Posterior cingulate gyrus (tissue), 11 donors: ENCODE measurements at places on chromosomes 12 and 14.

DNA sequence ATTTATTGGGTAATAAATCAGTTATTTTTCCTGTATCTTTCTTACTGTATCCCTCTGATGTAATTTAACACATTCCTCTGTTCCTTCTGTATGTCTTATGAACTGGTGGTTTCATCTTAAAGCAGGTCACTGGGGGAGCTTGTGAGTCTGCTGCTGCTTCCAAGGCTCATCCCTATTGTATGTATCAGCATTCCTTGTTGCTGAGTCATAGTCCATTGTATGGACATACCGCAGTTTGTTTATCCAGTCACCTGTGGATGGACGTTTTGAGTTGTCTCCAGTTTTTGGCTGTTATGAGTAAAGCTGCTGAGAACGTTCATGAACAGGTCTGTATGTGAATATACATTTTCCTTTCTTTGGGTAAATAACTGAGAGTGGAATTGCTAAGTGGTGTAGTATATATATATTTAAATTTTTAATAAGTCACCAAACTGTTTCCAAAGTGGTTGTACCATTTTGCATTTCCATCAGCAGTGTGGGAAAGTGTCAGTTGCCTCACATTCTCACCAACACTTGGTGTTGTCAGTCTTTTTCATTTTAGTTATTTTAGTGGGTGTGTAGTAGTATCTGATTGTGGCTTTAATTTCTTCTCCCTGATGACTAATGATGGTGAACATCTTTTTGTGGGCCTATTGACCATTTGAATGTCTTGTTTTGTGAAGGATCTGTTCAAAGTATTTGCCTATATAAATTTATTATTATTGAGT is 82.7 kb downstream of the BEGAIN start:
- no peak for DNase-seq

GRCh38 chr14:75295061-75295461 is 16.4 kb downstream of the FOS start:
- no peak for DNase-seq

DNA sequence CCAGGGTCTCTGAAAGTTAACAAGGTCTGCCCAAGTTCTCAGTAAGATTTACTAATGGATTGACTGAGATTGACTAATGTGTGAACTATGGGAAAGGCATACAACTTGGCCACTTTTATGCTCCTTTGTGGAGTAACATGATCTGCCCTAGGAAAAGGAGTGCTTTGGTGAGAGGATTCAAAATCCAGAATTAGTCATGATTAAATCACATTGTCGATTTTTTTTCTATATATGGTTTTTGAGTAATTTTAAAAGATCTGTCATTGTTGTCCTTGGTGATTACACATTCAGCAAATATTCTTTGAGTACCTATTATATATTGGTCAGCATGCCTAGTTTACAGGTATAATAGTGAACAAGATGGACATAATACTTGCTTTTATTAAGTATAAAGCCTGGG is 147.7 kb upstream of the SYT10 start:
- no peak for DNase-seq

GRCh38 chr12:86445356-86445755 is 189.2 kb upstream of the MGAT4C start:
- DNase-seq: no peak

DNA sequence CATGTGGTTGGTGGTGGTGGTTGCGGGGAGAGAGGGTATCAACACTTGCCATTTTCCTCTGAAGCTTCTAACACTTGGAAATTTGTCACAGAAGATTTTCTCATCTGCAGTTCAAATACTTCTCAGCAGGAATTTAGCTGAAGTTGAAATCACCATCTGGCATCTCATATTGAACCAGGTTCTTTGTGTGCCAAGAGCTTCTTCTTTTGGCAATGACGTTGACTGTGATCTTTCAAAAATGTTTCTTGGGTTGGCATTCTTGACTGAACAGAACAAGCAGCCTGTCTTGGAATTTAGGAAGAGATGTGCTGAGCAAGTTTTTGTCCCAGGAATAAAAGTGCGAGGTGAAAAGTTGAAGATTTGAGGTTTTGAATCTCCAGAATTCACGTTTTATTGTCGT is 8.7 kb upstream of the NIN start:
- no peak for DNase-seq

DNA sequence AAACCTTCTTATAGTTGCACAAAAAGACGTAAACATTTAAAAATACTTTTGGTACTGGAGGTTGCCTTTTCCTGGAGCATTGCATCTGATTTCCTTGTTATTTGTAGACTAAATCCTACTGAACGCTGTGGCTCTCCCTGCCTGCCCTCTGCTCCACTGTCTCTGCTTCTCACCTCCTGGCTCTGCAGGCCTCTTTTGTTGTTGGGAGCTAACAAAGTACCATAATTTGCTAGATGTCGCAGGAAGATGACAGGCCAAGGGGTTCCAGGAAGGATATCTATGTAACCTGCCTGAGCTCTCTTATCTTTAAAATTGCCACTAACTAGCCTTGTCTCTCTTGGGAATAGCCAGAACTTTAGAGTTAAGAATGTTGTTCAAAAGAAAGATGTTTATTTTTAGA is 21.4 kb downstream of the SYNE2 start:
- no peak for DNase-seq

- no peak for DNase-seq
Observed at GRCh38 chr12:120978296-120979219, at the start of gene HNF1A. TSS of gene HNF1A (plus strand) at chr12:120978543. CDS start at chr12:120978769, 226 bp downstream.

DNA sequence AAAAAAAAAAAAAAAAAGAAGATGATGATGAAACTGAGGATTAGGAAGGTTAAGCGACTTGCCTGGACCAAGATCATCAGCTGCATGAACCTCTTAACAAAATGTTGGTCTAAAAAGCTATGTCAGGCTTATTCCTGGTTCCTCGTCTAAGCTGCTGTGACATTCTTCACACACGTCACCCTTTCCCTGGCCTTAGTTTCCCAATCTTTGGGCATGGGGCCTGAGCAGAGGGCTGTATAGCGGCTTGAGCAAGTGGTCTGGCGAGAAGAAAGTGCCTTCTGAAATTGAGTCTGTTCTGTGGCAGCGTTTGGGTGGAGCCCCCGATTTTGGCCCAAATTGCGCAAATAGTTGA is 58.7 kb upstream of the CCND2 start:
- DNase-seq: no peak

GRCh38 chr12:102862486-102862885 is 54.6 kb downstream of the PAH start:
- DNase-seq: no peak

DNA sequence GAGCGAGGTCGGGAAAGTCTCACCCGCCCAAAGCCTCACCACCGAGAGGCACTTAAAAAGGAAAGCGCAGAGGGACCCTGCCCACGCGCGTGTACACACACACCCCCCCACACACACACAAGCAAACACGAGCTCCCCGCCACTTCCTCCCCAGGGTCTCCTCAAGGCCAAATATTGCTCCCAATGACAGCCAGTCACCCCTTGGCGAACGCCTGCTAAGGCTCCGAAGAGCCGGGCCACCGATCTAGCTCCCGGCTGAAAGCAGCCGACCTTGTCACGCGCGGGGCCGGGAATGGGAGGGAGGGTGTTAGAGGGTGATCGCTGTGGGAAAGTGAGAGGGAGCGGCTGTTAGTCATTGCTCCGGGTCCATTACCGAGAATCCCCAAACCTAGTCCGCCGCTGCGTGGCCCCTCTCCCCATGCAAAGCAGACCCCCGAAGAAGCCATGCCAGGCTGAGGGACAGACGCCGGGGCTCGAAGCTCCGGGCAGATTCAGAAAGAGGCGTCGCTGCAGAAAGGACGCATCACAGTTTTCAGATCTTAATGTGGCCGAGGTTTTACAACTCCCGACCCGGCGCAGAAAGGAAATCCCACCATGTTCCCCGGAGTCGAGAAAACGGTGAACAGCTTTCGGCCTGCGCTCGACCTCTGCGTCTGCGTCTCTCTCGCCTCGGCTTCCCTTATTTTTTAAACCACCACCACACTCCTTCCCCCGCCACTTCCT is 2.6 kb downstream of the BMP4 start:
- peak; percentile 29 for DNase-seq

DNA sequence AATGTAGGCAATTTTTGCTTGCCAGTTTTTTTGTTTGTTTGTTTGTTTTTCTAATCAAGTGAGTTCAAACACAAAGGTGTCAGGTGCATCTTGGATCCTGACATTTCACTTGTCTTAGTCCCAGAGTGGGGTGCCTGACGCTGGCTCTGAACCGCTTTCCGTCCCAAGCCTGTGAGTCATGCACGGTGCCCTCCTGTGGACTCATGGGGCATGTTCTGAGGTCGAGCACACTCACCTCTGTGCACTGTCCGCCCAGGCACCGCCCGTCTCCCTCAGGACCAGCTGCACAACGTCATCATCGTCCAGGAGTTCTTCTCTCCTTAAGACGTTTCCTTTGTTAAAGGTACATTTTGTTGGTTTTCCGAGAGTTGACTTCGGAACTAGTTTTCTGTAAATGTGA is 98.2 kb downstream of the GLT1D1 start:
- DNase-seq: no peak

DNA sequence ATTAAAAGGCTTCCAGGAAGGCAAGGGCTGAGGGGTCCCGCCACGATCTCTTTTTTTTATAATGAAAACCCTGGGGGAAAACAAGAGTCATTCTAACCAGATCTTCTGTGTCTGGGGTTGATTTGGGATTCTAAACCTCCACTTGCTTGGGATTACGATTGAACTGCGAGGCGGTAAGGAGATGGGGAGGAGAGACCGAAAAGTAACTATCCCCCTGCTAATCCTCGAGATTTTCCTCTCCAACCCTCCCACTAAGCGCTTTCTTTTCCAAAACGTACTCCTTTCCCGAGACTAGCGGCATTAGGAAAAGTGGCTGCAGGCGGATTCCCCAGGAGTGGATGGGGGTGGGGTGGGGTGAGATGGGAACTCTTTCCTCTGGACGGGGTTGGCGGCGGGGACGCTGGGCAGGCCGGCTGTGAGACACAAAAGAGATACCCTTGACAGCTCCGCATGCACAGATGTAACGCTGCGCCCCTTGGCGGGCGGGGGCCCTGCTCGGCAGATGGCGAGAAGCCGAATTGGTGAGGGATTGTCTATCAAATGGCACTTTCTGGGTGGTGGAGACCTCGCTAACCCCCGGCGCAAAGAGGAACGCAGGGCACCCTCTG is 830 bp upstream of the SRRM4 start:
- DNase-seq: peak; percentile 88
